Lower lobe of right lung (tissue), 2 donors: ENCODE measurements at places on chromosomes 1 and 21. TPM values are rescaled to one million over a fixed set of nuclear protein-coding genes. Genes with fewer than 3 reads are reported as not detected.

NUF2 gene
- total RNA-seq: 0.92 TPM

PDPN gene
- 33.3 TPM for total RNA-seq

TSACC gene
- not detected for total RNA-seq

DNA sequence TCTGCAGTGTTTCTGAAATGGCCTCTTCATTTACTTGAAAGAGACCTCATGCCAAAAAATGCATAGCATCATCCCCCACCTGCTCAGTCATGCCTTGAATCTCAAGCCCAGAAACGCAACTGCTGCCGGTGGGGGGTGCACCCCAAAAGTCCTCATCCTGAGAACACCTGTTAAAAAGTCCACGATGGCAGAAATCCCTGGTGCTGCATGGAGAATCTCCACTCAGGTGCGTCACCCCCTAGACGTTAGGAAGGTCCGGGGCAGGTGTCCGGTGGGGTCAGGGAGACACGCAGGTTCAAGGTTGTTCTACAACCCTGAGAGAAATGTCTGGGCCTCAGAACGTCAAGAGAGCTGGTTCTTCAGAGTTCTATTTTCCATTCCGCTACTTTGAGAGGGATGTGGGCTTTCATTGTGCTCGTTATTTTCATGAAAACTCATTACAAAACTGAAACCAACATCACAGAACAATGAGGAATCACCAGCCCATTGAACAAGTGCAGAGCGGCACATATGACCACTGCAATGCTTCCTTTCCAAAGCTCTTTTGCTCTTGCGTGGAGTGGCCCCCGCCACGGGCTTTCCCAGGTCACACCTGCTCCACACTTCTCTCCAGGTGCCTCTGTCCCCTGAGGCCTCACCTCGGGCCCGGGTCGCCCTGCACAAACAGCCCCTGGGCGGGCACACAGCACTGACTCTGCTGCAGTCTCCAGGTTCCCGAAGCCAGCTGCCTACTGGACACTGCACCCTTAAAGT, 201.9 kb downstream of the TOMM20 start:
- no peaks in the 10 kb centered on the region for H3K36me3 ChIP-seq
- H3K27ac ChIP-seq: peak overlapping the region; percentile 65

GRCh38 chr1:228083871-228084278, 1.4 kb downstream of the ARF1 start:
- H3K4me1 ChIP-seq: peaks cover 62% of the 10 kb centered on the region
- H3K27ac ChIP-seq: peak overlapping the region; percentile 98
- peak; percentile 70 for DNase-seq
- peak overlapping the region; percentile 85 for H3K4me3 ChIP-seq
- H3K27me3 ChIP-seq: no peaks in the 10 kb centered on the region
- H3K36me3 ChIP-seq: peaks cover 7% of the 10 kb centered on the region

- H3K27me3 ChIP-seq: no peaks in the 10 kb centered on the region
- no peak overlapping the region for H3K27ac ChIP-seq
- no peak overlapping the region for H3K4me3 ChIP-seq
- no peaks in the 10 kb centered on the region for H3K36me3 ChIP-seq
- no peak for DNase-seq
These were observed 163.0 kb upstream of the LYPLAL1 start for GRCh38 chr1:219010720-219011119.

DNA sequence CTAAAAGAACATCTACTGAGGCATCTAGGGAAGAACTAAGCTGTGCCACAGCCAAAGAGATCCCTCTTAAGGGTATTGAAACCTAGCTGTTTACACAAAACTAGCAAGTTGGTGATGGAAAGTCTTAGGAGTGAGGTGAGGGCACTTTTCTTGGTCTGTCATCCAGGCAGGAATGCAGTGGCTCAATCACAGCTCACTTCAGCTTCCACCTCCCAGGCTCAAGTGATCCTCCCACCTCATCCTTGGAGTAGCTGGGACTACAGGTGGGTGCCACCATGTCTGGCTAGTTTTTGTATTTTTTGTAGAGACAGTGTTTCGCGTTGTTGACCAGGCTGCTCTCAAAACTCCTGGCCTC, 2.4 kb downstream of the PLEKHO1 start:
- no peak for DNase-seq
- peaks cover 41% of the 10 kb centered on the region for H3K4me1 ChIP-seq
